ENCODE measurements at places on chromosomes 2 and 18.

DNA sequence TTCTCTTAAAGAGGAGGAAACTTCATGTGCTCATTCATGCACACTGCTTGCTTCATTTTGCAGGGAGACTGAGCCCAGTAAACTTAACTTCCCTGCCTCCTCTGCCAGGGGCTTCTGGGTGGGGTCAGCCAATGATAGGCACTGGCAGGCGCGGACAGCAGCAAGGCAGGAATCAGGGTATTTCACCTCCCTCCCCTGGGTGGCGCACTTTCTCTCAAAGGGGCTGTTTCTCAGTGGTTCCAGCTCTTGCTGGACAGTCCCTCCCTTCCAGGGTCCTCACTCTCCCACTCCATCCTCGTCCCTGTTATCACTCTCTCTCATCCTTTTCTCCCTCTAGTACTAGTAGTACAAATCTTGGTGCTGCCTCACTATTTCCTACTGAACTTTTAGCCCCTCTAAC is 320.5 kb upstream of the ZNF521 start:
- no peak for DNase-seq

GRCh38 chr2:176507786-176508185 is 238.5 kb downstream of the MTX2 start:
- no peak for DNase-seq

GRCh38 chr2:168518555-168519066 is 62.5 kb downstream of the CERS6 start:
- no peak for DNase-seq

DNA sequence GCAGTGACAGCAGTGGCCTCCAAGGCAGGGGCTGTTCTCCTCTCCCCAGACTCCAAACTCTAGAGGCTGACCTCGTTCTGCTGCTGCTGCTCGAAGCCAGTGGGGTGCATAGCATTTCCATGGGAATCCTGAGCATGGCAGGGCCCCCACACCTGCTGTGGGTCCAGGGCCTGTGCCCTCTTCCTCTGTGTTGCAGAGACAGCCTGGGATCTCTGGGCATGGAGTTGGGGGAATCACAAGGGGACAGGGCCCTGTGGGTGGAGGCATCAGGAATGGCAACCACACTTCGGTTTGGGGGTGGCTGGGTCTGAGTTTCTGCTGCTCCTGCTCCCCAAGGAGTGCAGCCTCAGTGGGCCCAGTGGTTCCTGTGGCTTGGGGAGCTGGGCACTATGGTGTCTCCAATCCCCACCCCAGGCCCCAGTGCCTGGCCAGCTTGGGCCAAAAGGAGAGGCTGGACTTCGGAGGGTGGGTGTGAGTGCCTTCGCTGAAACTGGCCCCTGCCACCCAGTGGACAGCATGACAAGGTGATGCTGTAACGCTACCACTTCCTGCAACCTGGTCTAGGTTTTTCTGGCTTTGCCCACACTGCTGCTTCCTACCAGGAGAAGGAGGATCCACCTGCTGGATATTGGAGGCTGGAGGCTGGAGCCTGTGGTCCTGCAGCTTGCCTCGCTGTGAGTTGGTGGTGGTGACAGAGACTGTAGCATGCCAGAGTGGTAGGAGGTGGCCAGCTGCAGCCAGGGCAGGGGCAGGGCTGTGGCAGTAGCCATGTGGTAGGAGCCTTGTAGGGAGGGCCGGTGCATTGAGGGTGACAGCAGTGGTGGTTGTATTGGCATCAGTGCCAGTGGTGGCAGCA is 56.6 kb downstream of the SOWAHC start:
- DNase-seq, result no peak

DNA sequence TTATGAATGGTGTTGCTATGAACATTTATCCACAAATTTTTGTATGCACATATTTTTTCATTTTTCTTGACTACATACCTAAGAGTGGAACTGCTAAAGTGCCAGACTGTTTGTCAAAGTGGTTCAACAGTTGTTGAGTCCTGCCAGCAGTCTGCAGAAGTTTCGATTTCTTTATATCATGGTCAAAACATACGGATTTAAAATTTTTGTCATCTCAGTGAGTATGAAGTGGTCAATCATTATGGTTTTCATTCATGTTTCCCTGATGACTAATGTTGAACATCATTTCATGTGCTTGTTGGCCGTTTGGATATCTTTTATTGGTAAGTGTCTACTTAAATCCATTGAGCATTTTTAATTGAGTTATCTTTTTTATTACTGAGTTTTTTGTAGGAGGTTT is 39.2 kb downstream of the CCDC138 start:
- DNase-seq, result no peak

DNA sequence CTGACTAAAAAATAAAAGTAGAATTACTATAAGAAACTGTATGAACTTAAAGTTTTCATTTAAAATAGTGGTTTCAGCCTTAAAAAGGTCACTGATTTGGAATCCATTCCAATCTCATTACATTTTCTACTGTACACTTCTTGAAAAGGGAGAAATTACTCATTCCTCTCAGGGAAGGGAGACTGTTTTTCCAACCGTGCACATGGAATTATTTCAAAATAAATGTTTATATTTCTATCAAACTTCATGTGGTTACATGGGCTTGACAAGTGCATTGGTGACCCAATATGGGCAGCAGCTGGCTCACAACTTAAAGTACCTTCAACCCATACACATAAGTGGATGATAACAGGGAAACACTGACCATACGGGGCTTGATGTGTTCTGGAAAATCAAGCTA is 324.5 kb upstream of the THUMPD2 start:
- DNase-seq, result no peak

DNA sequence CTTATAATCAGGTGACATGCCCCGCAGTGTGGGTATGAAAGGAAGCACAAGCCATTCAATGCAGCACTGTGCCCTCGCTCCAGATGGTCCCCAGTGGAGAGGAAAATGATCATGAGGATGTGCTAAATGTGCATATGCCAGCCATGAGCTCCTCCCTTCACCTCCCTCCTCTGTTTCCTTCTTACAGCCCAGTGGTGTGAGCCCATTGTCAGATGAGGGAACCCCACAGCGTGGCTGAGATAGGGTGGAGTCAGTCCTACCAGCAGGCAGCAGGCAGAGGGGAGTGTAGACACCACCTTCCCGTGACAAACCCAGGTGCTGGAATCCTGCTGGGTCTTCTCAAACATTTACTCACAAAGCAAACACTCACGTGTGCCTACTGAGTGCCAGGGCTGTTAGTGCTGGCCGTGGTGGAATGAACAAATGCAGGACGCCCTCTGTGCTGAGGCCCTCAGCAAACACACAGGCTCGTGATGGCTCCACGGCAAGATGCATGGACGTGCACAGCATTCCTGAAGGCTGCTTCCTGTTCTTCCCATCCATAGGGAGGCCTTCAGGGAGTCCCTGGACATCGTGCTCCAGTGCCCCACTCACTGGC is 181.7 kb upstream of the TPO start:
- DNase-seq, result no peak

GRCh38 chr18:47993409-47993808 is 63.0 kb upstream of the SMAD2 start:
- DNase-seq, result no peak

Measured in HFF-Myc (cell line).